ENCODE measurements at places on chromosomes 13 and 19.
A peak's percentile ranks its signal among the peaks of the same experiment; 100 is the strongest.

- DNase-seq: peak; percentile 95
Measured at GRCh38 chr19:40221858-40222619, 3.9 kb upstream of the TTC9B start.

GRCh38 chr13:94280349-94280748, 199.1 kb downstream of the DCT start:
- DNase-seq: no peak

DNA sequence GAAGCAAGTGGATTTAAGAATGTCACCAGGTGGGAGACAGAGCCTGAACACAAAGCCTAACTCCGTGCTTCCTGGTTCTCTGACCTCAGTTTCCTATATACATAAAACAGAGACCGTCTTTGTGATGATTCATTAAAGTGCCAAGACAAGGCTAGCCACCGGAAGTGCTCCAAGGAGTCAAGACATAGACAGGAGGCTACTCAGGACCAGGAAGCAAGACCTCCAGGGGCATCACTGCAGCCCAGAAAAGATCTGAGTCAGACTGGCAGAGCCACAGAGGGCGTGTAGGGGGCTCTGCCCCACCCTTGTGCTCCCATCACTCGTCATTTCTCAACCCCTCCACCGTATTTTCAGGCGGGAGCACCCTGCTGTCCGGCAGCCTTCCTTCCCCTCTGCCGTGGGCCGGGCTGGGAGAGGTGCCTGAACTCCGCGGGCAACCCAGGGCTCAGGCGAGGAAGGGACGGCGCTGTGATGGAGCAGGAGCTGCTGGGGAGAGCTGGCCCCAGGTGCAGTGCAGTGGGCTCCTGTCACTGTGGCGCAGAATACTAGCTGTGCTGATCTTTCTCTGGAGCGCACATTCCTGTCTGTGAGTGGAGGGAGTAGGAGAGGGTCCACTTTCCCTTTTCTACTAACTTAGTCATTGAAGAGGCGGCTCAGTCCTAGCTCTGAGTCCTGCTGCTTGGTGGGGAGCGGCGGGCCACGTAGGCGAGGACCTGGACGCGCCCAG, 134.7 kb upstream of the GPR12 start:
- no peak for DNase-seq

- no peak for DNase-seq
Measured at GRCh38 chr13:101655435-101655834, 203.0 kb downstream of the ITGBL1 start.

DNA sequence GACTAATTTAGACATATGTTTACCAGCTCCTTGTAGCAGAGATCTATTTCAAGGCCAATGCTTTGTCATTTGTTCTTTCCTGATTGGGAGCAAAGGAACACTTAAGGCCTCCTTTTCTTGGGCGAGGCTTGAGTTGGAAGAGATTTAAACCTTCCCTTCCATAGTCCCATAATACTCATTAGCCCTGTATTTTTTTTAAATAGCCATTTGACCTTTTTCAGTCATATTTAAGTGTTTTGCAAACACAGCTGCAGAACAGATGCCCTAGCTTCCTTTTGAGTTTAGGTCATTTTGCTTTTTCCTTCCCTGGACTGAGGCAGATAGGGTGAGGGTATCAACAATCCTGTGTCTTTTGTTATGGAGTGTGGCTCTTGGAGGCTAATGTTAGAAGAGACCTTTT, 198.3 kb downstream of the NBEA start:
- no peak for DNase-seq

DNA sequence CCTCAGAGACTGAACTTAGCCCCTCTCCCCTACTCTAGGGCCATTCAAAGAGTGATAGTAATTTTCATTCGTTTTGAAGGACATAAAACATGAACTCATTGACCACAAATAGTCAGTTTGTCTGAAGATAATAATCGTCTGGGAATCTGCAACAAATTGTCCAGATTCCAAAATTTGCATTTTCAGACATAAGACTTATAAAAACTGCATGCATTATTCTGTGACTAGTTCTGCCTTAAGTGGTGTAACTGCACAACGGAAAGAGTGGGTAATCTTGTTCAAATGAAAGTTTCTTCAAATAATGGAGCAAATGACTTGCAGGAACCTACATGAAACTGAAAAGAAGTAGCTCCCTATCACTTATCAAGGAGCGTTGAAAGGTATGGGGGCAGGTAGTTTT, 8.4 kb downstream of the CSNK1A1L start:
- no peak for DNase-seq

GRCh38 chr19:48925240-48925843, 8.2 kb upstream of the DHDH start:
- DNase-seq: peak; percentile 60

DNA sequence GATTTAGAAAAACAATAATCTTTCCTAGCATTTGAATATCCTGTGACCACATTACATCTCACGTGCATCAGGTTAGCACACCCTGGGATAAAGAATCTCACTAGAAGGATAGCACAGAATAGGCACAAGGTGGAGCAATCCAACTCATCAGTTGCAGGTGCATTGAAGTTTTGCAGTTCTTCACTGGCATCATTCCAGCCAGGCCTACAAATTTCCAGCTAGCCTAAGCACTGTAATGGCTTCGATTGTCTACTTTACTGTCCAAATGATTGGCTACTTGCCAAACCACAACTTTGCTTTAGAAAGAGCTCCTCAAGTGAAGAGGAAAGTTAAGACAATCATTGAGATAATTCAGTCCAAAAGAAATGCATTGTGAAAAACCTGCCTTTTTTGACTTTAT, 89.5 kb downstream of the SPRY2 start:
- no peak for DNase-seq

DNA sequence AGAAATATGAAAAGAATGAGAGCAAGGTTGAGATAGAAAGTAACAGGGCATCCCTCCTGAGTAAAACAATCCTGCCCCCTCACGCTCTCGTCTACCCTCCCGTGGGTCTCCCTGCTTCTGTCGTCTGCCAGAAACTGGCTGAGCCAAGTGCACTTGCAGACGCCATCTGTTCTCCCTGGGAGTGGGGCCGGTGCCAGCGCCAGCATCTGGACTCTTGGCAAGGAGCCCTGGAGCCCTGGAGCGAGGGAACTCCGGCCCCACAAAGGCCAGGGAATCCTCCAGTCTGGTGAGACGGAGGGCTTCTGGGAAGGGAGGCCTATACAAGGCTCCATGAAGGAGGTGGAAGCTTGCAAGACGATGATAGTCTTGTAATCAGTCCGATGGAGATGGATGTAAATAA, 2.3 kb upstream of the TMEM91 start:
- no peak for DNase-seq

DNA sequence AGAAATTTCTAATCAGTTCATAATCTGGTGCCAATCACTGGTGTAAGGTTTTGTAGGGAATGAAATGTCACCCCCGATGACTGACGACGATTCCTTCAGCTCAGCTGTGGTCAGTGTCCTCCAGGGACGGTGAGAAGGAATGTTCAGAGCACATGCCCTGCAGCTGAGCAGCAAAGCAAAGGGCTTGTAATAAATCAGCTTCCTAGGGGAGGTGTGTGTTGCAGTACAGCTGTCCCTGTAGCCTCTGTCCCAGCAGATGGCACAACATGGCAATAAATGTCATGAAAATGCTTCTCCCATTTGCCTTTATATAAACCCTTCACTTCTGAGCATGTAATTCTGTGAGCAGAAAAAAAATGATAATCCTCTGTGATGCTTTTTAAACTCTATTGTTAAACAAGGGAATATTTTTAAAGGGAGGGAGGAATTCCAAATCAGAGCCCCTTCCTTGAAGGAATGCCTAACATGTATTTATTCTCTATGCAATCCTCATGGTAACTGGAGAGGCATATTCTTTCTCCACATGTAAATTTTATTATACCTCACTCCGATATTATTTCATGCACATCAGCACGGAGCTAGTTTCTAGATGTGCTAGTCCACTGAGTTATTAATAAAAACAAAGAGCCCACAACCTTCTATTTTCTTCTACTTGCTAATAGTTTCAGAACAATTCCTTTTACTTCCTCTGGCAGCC, 102.5 kb downstream of the FAM216B start:
- peak; percentile 2 for DNase-seq

- no peak for DNase-seq
Measured at GRCh38 chr13:43464578-43465264, 322.1 kb downstream of the ENOX1 start.

DNA sequence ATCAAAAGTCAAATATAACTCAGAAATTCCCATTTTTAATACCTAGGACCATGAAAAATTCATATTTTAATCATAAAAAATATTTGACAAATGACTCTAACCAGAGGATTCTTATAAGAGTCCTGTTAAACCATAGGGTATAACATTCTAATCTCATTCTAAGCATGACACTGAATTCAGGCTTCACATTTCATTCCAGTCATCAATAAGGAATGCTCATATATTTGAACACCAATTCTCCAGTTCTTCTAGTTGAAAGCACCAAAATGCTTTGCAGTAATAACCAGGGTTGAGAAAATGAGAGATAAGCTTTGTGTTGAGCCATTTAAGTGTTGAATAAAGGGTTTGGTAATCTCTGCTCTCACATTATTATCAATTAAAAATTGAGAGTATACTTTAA, 147.5 kb downstream of the VWA8 start:
- no peak for DNase-seq

GRCh38 chr19:19532806-19533701, 4.3 kb downstream of the YJEFN3 start:
- DNase-seq: no peak

DNA sequence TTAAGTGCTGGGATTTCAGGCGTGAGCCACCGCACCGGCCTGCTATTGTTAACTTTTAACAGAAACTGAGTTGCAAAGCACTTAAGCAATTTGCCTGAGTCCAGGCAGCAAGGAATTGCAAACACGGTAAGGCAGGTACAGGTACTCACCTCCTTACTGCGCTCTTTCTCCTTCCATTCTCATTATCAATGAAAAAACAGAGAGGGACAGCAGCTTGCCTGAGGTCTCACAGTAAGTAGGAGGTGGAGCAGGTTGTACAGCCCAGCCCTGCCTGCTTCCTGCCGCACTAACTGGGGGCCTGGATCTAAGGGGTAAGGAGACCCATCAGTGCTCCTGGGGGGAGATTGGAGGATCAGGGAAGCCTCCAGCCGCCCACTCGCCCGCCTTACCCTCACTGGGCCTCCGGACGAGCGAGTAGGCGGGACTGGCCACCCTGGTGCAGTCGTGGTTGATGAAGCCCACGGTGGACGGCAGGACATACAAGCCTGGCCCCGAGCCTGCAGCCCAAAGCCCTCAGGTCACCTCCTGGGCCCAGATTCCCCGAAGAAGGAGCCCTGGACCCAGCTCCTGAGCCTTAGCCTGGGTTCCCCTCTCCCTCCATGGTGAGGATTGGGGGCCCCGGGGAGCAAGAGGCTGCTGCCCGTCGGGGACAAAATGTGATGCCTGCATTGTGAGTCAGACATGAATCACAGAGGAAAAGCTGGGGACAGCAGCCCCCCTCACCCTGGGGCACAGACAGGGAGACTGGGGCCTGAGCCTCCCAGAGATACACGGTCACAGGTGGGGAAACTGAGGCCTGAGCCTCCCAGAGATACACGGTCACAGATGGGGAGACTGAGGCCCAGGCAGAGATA, 11.4 kb upstream of the SHC2 start:
- DNase-seq: no peak

GRCh38 chr19:50513746-50514345, at the start of gene ASPDH:
ASPDH (minus strand) TSS chr19:50513913; CDS start chr19:50513823, 90 bp downstream.
- DNase-seq: no peak

GRCh38 chr13:93360021-93360420, 133.4 kb downstream of the GPC6 start:
- DNase-seq: no peak

- no peak for DNase-seq
Measured at GRCh38 chr19:8054169-8054568, 1.6 kb downstream of the CCL25 start.

DNA sequence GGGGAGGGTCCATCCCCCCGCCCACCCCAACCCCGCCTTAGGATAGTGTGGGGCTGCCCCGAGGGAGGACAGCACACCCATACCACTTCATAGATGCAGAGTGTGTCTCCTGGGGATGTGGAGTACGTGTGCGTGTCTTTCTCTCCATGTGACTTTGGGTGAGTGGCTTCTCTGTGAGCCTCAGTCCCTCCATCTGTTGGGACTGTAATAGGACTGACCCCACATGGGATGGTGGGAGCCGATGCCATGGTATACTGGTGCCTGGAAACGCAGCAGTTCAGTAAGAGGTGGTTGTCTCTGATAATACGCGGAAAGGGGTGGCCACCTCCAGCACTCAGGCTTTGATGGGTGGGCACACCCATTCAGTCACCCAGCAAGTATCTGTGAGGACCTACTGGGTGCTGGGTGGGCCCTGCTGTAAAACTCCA, 816 bp upstream of the PRKD2 start:
- no peak for DNase-seq

DNA sequence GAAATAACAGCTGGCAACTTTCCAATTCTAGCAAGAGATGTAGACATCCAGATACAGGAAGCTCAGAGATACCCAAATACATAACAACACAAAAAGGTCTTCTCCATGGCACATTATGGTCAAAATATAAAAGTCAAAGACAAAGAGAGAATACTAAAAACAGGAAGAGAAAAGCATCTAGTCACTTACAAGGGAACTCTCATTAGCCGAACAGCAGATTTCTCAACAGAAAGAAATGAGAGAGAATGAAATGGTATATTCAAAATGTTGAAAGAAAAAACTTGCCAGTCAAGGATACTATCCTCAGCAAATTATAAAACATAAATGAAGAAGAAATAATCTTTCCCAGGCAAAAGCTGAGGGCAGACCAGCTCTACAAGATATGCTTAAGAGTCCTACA, 12.4 kb downstream of the ZNF780A start:
- no peak for DNase-seq

DNA sequence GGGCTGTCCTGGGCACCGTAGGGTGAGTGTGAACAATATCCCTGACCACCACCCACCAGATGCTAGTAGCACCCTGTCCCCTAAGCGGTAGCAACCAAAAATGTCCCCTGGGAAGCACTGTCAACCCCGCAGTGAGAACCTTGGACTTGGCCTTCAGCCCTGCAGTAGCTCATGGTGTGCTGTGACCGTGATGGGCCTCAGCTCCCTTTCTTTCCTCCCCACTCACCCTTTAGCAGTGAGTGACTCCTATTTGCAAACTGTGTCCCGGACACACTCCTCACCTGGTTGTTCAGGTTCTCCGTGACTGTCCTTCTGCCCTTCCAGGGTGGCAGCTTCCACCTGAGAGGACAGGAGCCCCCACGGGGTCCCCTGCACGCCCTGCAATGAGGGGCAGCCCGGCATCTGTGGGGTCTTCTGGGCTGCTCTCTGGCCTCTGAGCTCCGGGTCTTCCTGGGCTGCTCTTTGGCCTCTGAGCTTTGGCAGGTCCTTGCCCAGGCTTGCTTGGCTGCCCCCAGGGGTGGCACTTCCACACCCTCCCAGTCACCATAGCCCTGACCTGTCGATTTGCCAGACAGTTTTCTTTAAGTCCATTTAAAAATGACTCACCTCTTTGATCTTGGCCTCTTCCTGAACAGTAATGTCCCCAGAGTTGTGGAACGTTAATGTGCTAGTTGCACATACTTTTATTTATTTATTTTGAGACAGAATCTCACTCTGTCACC, 3.8 kb downstream of the KDM4B start:
- DNase-seq: peak; percentile 40

GRCh38 chr13:44404261-44405132, 30.9 kb downstream of the SERP2 start:
- no peak for DNase-seq

Measured in HCT116 (cell line).